T-helper 17 cell (primary cell): ENCODE measurements at places on chromosomes 11 and 22. TPM values are rescaled to one million over a fixed set of nuclear protein-coding genes. Genes with fewer than 3 reads are reported as not detected.

Gene OR51I1
- total RNA-seq: not detected

Gene TSSK2
- 0.20 TPM for total RNA-seq

Gene GNAZ
- 44.1 TPM for total RNA-seq

Gene TTC28
- total RNA-seq: 0.40 TPM

Gene DGCR6
- 11.3 TPM for total RNA-seq

Gene SERPING1
- not detected for total RNA-seq

Gene EFEMP2
- 5.1 TPM for total RNA-seq

Gene FIBIN
- total RNA-seq: not detected

Gene PACSIN3
- 1.4 TPM for total RNA-seq
